ENCODE measurements at places on chromosomes 7 and 10.

GRCh38 chr10:49361178-49361554 is 34.7 kb downstream of the DRGX start:
- no peak overlapping the region for H3K27ac ChIP-seq
- peaks cover 43% of the 10 kb centered on the region for H3K4me1 ChIP-seq
- no peaks in the 10 kb centered on the region for H3K36me3 ChIP-seq
- DNase-seq, result no peak
- H3K4me3 ChIP-seq, result no peak overlapping the region
- H3K27me3 ChIP-seq, result no peaks in the 10 kb centered on the region

GRCh38 chr10:4557469-4557868 is 268.5 kb upstream of the AKR1E2 start:
- H3K4me3 ChIP-seq, result no peak overlapping the region
- H3K36me3 ChIP-seq, result no peaks in the 10 kb centered on the region
- H3K27me3 ChIP-seq, result peaks cover 6% of the 10 kb centered on the region
- no peak for DNase-seq
- no peaks in the 10 kb centered on the region for H3K4me1 ChIP-seq

DNA sequence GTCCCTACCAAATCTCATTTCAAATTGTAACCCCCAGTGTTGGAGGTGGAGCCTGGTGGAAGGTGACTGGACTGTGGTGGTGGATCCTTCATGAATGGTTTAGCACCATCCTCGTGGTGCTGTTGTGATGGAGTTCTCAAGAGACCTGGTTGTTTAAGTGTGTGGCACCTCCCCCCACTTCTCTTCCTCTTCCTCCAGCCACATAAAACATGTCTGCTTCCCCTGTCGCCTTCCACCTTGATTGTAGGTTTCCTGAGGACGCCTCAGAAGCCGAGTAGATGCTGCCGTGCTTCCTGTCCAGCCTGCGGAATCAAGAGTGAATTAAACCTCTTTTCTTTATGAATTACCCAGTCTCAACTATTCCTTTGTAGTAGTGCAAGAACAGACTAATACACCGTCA is 21.0 kb downstream of the GRB10 start:
- peaks cover 27% of the 10 kb centered on the region for H3K4me1 ChIP-seq
- no peak for DNase-seq
- no peaks in the 10 kb centered on the region for H3K27me3 ChIP-seq
- no peak overlapping the region for H3K4me3 ChIP-seq
- no peak overlapping the region for H3K27ac ChIP-seq

- no peaks in the 10 kb centered on the region for H3K27me3 ChIP-seq
- H3K27ac ChIP-seq, result no peak overlapping the region
- no peaks in the 10 kb centered on the region for H3K36me3 ChIP-seq
- no peak for DNase-seq
- H3K4me1 ChIP-seq, result no peaks in the 10 kb centered on the region
Measured at GRCh38 chr7:148515728-148516695, 74.6 kb upstream of the C7orf33 start.

DNA sequence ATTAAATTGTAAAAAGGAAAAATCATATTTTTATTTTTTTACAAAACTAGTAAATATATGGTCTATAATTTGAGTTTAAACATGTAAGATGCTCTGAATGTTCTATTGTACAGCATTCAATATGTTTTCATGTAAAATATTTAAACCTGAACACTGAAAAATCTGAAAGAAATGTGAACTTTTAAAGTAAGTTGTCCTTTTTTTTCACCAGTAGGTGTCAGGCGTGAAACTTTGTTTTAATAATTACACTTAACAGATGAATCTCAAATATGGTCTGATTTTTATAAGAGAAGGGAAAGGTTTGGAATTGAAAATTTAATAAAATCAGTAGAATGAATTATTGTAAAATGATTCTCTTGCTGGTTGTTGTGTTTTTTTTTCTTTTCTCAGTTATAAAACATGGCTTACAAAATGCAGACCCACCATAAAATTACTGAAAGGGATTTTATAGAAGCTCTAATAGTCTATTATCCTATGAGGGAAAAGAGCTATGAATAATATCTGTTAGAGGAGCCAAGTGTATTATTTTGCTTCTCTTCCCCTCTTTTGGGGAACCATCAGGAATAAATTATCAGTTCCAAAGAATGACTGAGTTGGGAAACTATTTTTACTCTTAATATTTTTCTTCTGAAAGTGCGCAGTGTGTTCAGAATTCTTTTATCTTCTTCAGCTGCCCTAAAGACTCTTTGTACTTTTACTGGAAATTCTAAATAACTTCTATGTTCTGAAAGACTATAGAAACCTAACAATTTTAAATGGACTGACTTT is 217.7 kb upstream of the FZD1 start:
- no peak overlapping the region for H3K27ac ChIP-seq
- no peaks in the 10 kb centered on the region for H3K36me3 ChIP-seq
- H3K4me3 ChIP-seq, result no peak overlapping the region
- no peaks in the 10 kb centered on the region for H3K4me1 ChIP-seq
- no peak for DNase-seq

GRCh38 chr10:102299873-102300272 is 54.5 kb downstream of the GBF1 start:
- no peak overlapping the region for H3K4me3 ChIP-seq
- no peaks in the 10 kb centered on the region for H3K36me3 ChIP-seq
- no peaks in the 10 kb centered on the region for H3K27me3 ChIP-seq
- peaks cover 23% of the 10 kb centered on the region for H3K4me1 ChIP-seq

DNA sequence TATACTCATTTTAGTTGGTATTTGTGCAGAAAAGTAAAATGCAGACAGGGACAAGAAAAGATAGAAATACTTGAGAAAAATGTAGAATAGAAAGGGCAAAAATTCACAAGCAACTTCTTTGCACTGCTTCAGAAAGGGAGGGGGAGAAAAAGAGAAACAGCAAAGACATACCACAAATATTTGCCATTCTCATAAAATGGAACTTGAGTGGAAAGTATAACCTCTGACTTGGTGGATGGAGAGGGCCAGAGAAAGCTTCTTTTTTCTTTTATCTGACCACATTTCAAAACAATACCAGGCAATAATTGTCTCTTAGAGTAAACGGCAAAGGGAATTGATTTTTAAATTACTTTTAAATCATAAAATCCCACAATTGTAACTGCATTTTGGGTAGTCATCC is 35.8 kb upstream of the TRUB1 start:
- no peak overlapping the region for H3K27ac ChIP-seq
- peaks cover 14% of the 10 kb centered on the region for H3K4me1 ChIP-seq
- H3K4me3 ChIP-seq, result no peak overlapping the region
- no peak for DNase-seq
- no peaks in the 10 kb centered on the region for H3K36me3 ChIP-seq

- H3K27me3 ChIP-seq, result peaks cover 30% of the 10 kb centered on the region
- no peaks in the 10 kb centered on the region for H3K4me1 ChIP-seq
- no peak for DNase-seq
- no peak overlapping the region for H3K4me3 ChIP-seq
- H3K36me3 ChIP-seq, result no peaks in the 10 kb centered on the region
Measured at GRCh38 chr7:155555116-155555695, 8.8 kb upstream of the CNPY1 start.

- no peaks in the 10 kb centered on the region for H3K4me1 ChIP-seq
- no peak overlapping the region for H3K27ac ChIP-seq
- no peak for DNase-seq
- no peak overlapping the region for H3K4me3 ChIP-seq
- H3K27me3 ChIP-seq, result no peaks in the 10 kb centered on the region
Measured at GRCh38 chr7:132001146-132001545, 444.7 kb upstream of the PODXL start.

Measured in HepG2 (cell line).